Tibial nerve (tissue), 4 donors: ENCODE measurements at places on chromosomes 1 and 21.

- no peaks in the 10 kb centered on the region for H3K4me1 ChIP-seq
- no peaks in the 10 kb centered on the region for H3K27me3 ChIP-seq
- no peak overlapping the region for H3K4me3 ChIP-seq
- no peak overlapping the region for H3K27ac ChIP-seq
- H3K36me3 ChIP-seq, result no peaks in the 10 kb centered on the region
These were observed 213.4 kb downstream of the ST6GALNAC3 start for GRCh38 chr1:76287917-76288316.

GRCh38 chr1:25487628-25488027, 55.8 kb upstream of the LDLRAP1 start:
- no peak overlapping the region for H3K27ac ChIP-seq
- H3K36me3 ChIP-seq, result peaks cover 6% of the 10 kb centered on the region
- H3K27me3 ChIP-seq, result no peaks in the 10 kb centered on the region
- DNase-seq, result no peak

GRCh38 chr1:188065917-188066316, 1237.2 kb downstream of the PLA2G4A start:
- no peak for DNase-seq
- no peaks in the 10 kb centered on the region for H3K27me3 ChIP-seq
- H3K4me3 ChIP-seq, result no peak overlapping the region
- H3K27ac ChIP-seq, result no peak overlapping the region

GRCh38 chr21:25370311-25370744, 237.0 kb downstream of the MRPL39 start:
- no peaks in the 10 kb centered on the region for H3K36me3 ChIP-seq
- no peaks in the 10 kb centered on the region for H3K4me1 ChIP-seq
- no peaks in the 10 kb centered on the region for H3K27me3 ChIP-seq
- DNase-seq, result no peak

GRCh38 chr1:186897008-186897407, 68.3 kb downstream of the PLA2G4A start:
- H3K27ac ChIP-seq, result no peak overlapping the region
- H3K27me3 ChIP-seq, result no peaks in the 10 kb centered on the region
- H3K4me1 ChIP-seq, result no peaks in the 10 kb centered on the region
- no peak for DNase-seq
- no peak overlapping the region for H3K4me3 ChIP-seq

GRCh38 chr1:238101923-238102322, 211.2 kb upstream of the ZP4 start:
- H3K27ac ChIP-seq, result no peak overlapping the region
- no peaks in the 10 kb centered on the region for H3K4me1 ChIP-seq
- no peak overlapping the region for H3K4me3 ChIP-seq

DNA sequence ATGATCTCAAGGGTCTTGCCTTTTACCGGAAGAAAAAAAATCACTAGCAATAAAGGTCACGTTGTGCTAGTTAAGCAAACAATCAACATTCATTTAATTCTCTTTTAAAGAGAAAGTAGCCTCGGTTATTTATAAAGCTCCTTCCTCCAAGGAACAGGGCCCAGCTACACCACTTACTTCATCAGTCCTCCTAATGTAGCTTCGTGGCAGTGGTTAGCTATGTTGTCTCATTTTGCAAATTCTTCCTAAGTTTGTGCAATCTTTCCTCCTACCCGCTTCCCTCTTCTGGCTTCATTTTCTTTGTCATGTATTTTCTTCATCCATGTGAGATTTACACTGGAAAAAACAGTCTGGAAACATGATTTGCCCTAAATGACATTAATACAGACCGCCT, 554.2 kb downstream of the NUF2 start:
- no peaks in the 10 kb centered on the region for H3K36me3 ChIP-seq
- DNase-seq, result no peak
- no peaks in the 10 kb centered on the region for H3K27me3 ChIP-seq
- H3K4me3 ChIP-seq, result no peak overlapping the region
- H3K27ac ChIP-seq, result peak overlapping the region; percentile 66
- no peaks in the 10 kb centered on the region for H3K4me1 ChIP-seq

GRCh38 chr1:12472798-12473551, 145.0 kb downstream of the DHRS3 start:
- no peaks in the 10 kb centered on the region for H3K36me3 ChIP-seq
- no peak for DNase-seq
- no peak overlapping the region for H3K27ac ChIP-seq
- H3K4me1 ChIP-seq, result peaks cover 59% of the 10 kb centered on the region
- H3K4me3 ChIP-seq, result no peak overlapping the region
- H3K27me3 ChIP-seq, result no peaks in the 10 kb centered on the region

DNA sequence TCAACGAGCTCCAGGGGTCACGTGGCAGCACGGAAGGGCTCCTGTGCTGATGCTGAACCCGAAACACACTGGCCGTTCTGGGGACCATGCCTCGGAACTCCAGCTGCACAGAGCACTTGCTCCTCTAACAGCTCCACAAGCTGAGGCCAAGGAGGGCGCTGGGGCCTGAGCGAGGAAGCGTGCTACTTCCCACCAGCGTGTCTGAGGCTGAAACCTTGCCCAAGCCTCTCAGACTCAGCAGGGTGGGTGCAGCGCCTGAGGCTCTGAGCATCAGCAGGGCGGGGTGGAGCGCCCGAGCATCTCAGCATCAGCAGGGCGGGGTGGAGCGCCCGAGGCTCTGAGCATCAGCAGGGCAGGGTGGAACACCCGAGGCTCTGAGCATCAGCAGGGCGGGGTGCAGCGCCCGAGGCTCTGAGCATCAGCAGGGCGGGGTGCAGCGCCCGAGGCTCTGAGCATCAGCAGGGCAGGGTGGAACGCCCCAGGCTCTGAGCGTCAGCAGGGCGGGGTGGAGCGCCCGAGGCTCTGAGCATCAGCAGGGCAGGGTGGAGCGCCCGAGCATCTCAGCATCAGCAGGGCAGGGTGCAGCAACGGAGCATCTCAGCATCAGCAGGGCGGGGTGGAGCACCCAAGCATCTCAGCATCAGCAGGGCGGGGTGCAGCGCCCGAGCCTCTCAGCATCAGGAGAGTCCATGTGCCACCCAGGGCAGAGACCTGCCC, 9.6 kb downstream of the WRAP73 start:
- no peak overlapping the region for H3K27ac ChIP-seq
- H3K4me3 ChIP-seq, result no peak overlapping the region
- DNase-seq, result no peak
- no peaks in the 10 kb centered on the region for H3K4me1 ChIP-seq
- no peaks in the 10 kb centered on the region for H3K27me3 ChIP-seq
- H3K36me3 ChIP-seq, result peaks cover 94% of the 10 kb centered on the region

DNA sequence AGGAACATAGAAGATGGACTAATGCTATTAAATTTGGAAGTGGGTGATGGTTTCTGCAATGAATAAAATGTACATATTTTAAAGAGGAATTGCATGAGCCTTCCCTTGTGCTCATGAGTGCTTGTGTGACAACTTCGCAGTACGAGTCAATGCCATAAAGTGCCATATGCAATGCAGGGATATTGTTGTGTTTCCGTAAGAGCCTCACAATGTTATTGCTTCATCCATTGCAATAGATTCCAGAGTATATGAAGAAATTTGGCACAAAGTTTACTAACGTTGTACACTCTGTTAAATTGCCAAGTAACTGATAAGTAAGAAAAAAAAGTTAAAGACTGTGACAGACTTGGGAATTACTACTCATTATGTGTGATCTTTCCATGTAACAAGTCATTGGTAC, 22.3 kb downstream of the BTG3 start:
- H3K4me1 ChIP-seq, result no peaks in the 10 kb centered on the region
- H3K36me3 ChIP-seq, result peaks cover 46% of the 10 kb centered on the region
- no peak overlapping the region for H3K27ac ChIP-seq

DNA sequence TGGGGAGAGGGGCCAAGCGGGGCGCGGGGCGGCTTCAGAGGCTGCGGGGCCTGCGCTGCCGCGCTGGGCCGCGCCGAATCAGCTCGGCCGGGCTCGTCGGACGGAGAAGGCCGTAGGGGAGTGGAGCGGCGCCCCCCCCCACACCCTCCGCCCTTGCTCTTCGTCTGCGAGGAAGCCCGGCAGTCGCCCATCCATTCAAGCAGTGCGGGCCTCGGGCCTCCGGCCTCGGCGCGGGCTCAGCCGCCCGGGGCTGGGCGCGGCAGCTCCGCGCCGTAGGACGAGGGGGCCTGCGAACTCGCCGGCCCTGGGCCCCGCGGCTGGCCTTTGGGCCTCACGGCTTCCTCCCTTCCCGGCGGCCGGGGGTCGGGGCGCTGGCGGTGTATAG, 564 bp downstream of the CTPS1 start:
- H3K27ac ChIP-seq, result peak overlapping the region; percentile 92
- no peak for DNase-seq
- H3K4me3 ChIP-seq, result peak overlapping the region; percentile 76
- no peaks in the 10 kb centered on the region for H3K27me3 ChIP-seq
- peaks cover 56% of the 10 kb centered on the region for H3K4me1 ChIP-seq

DNA sequence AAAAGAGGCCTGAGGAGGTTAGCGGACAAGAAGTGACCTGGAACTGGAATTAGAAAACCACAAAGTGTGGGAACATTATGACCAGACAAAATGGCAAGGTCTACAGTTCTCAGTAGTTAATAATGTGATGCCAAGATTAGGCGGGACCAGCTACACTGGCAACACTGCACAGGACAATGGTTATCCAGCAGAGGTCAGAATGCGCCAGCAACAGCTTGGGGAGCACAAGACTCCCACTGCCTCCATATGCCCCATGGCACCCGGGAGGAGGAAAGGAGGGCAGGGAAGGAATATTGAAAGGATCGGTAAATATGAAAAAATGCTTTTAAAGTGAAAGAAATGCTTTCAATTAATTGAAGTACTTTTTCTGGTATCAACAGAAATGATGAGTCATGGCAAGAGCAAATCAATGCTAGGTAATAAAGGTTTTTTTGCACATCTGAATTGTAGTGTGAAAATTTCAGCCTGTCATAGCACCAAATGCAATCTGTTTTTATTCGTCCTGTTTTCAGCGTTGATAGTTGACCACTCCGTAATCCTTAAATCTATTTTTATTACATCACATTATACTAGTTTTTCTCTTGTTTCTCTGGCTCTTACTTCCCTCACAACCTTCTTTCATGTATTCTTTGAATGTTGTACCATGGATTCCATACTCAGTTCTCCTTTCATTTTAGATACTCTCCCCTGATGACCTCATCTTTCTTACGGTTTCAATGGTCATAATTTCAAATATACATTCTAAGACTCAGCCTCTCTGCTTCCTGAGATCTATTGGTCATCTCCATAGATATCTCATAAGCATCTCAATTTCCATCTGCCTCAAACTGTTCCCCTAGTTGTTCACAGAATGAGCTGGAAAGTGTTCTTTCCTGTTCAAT, 30.7 kb downstream of the VCAM1 start:
- H3K36me3 ChIP-seq, result no peaks in the 10 kb centered on the region
- no peak overlapping the region for H3K4me3 ChIP-seq
- DNase-seq, result no peak

GRCh38 chr1:1293263-1294249, 13.3 kb downstream of the SCNN1D start:
- H3K27ac ChIP-seq, result no peak overlapping the region
- H3K4me1 ChIP-seq, result peaks cover 6% of the 10 kb centered on the region
- no peak overlapping the region for H3K4me3 ChIP-seq
- no peaks in the 10 kb centered on the region for H3K27me3 ChIP-seq
- DNase-seq, result no peak
- H3K36me3 ChIP-seq, result no peaks in the 10 kb centered on the region

DNA sequence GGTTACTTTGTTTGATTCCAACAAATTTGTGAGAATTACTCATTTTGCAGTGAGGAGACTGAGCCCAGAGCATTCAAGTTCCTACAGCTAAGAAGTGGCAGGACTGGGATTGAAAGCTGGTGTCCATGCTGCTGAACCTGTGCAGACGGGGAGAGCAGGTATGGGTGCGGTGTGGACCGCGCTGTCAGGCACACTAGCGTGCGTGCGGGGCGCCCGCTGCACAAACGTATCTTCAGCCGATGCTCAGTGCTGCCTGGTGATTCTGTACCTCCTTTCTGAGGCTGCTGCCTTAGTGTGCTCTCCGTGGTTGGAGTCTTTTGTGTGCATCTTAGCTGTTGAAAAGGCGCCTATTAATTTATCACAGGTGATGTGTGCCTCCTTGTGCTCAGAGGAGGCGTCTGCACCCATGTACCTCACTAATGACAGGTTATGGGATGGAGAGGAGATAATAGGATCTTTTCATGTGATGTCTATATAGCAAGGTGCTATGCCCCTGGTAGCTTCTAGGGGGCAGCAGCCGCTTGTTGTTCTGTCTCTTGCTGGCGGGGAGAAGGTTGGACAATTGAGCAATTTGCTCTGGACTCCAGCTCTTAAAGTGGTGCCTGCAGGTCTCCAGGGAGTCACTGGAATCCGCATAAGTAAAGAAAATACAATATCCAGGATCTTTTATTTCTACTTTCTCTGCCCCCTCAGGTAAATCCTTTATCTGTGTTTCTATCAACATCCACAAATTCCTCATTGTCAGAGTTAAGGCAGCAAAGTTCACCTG, 32.5 kb downstream of the PEX14 start:
- H3K27ac ChIP-seq, result no peak overlapping the region
- no peak overlapping the region for H3K4me3 ChIP-seq
- no peaks in the 10 kb centered on the region for H3K36me3 ChIP-seq
- H3K4me1 ChIP-seq, result peaks cover 21% of the 10 kb centered on the region
- no peaks in the 10 kb centered on the region for H3K27me3 ChIP-seq

DNA sequence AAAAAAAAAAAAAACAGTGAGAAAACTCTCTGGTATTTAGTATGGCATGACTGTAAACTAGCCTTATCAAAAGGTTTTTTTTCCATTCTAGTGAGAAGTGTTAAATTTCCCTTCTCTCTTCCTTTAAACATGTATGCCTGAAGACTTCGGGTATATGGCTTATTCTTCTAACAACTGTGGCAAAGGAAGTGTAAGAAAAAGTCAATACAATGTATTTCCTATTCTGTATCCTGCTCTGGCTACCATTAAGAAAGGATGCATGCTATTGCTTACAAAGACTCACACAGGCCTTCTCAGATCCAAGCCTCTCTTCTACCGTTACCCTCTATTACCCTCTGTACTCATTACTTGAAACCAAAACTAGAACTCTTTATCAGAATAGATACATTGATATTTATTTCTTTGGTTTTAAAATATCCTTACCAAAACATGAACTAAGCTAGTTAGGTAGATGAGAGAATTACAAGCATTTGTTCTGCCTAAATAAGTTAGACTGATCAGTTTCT, 8.4 kb downstream of the CEPT1 start:
- H3K27ac ChIP-seq, result no peak overlapping the region
- no peaks in the 10 kb centered on the region for H3K36me3 ChIP-seq
- H3K4me1 ChIP-seq, result no peaks in the 10 kb centered on the region
- no peak overlapping the region for H3K4me3 ChIP-seq
- DNase-seq, result no peak

GRCh38 chr1:15137809-15138208, 15.7 kb upstream of the TMEM51 start:
- no peak for DNase-seq
- no peaks in the 10 kb centered on the region for H3K4me1 ChIP-seq
- H3K4me3 ChIP-seq, result no peak overlapping the region
- no peaks in the 10 kb centered on the region for H3K36me3 ChIP-seq

DNA sequence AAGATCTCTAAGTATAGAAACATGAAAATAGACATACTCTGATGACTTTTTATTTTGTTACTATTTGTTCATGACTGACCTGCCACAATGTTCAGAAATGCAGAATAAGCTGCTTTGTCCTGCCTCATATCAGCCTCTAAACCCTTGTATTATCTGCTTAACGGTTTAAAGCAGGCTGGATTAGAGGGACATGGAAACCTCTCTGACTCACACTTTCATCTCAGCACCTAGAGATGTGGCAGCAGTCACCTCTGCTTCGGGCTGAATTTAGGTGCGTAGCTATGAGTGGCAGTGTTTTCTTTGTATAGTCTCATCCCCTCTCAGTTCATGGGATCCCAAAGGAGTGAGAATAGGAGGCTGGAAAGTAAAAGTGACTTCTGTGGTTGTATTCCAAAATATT, 255.4 kb downstream of the RGS7 start:
- no peaks in the 10 kb centered on the region for H3K4me1 ChIP-seq
- no peaks in the 10 kb centered on the region for H3K36me3 ChIP-seq
- H3K27me3 ChIP-seq, result no peaks in the 10 kb centered on the region
- H3K4me3 ChIP-seq, result no peak overlapping the region
- no peak for DNase-seq
